ENCODE measurements at places on chromosomes 5 and 9. TPM values are rescaled to one million over a fixed set of nuclear protein-coding genes. Genes with fewer than 3 reads are reported as not detected.

GRCh38 chr5:158559066-158559465 lies 540.6 kb downstream of the EBF1 start:
- H3K36me3 ChIP-seq: no peaks in the 10 kb centered on the region
- peaks cover 5% of the 10 kb centered on the region for H3K4me1 ChIP-seq
- peak; percentile 60 for DNase-seq
- no peak overlapping the region for H3K27ac ChIP-seq
- no peaks in the 10 kb centered on the region for H3K27me3 ChIP-seq
- no peak overlapping the region for H3K4me3 ChIP-seq

GRCh38 chr9:111975709-111976108 lies 79.1 kb downstream of the UGCG start:
- H3K36me3 ChIP-seq: no peaks in the 10 kb centered on the region
- no peak overlapping the region for H3K4me3 ChIP-seq
- no peaks in the 10 kb centered on the region for H3K27me3 ChIP-seq
- no peak overlapping the region for H3K27ac ChIP-seq

- peaks cover 20% of the 10 kb centered on the region for H3K4me1 ChIP-seq
- no peak for DNase-seq
- H3K27ac ChIP-seq: peak overlapping the region; percentile 43
- peaks cover 67% of the 10 kb centered on the region for H3K27me3 ChIP-seq
- peak overlapping the region; percentile 28 for H3K4me3 ChIP-seq
- H3K36me3 ChIP-seq: no peaks in the 10 kb centered on the region
These were observed 6.5 kb upstream of the EGFL7 start for GRCh38 chr9:136656183-136656738.

GRCh38 chr5:161274951-161275350 lies 271.6 kb downstream of the GABRB2 start:
- no peaks in the 10 kb centered on the region for H3K27me3 ChIP-seq
- no peak overlapping the region for H3K4me3 ChIP-seq
- DNase-seq: no peak
- H3K27ac ChIP-seq: no peak overlapping the region

The ZFP37 gene
- 2.2 TPM for total RNA-seq

DNA sequence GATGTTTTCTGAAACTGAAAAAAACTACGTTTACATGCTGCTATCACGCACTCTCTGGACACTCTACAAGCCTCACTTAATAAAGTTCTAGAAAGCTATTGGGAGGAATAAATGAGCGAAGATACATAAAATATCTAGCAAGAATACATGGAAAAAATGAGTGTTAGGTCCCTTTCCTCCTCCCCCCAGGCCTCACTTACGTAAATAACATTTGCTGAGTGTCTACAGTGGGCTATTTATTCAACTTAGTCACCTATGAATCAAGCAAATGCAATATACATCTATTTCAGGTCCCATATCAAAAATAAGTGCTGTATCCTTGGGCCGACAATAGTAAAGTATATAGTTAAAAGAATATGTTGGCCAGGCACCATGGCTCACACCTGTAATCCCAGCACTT lies 62.5 kb downstream of the FRMD3 start:
- DNase-seq: no peak
- peaks cover 31% of the 10 kb centered on the region for H3K4me1 ChIP-seq
- no peak overlapping the region for H3K4me3 ChIP-seq
- no peaks in the 10 kb centered on the region for H3K27me3 ChIP-seq
- no peak overlapping the region for H3K27ac ChIP-seq

DNA sequence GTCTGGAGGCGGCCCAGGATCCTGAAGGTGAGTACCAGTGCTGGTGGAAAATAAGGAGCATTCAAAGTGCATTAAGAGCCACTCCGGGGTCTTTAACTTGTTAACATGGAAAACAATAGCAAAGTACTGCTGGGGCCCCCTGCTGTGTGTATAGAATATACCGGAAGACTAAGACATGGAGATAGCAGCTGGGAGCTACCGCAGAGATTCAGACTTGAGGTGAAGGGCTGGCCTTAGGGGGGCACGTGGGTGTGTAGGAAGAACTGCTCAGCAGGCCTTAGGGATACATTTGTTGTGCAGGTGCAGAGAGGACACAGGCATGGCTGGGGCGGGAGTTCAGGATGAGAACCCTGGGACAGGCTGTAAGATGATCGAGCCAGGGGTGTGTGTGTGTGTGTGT lies 1.2 kb upstream of the DMRT1 start:
- peaks cover 24% of the 10 kb centered on the region for H3K4me1 ChIP-seq
- no peaks in the 10 kb centered on the region for H3K36me3 ChIP-seq
- no peak overlapping the region for H3K4me3 ChIP-seq
- peaks cover 75% of the 10 kb centered on the region for H3K27me3 ChIP-seq
- H3K27ac ChIP-seq: no peak overlapping the region

DNA sequence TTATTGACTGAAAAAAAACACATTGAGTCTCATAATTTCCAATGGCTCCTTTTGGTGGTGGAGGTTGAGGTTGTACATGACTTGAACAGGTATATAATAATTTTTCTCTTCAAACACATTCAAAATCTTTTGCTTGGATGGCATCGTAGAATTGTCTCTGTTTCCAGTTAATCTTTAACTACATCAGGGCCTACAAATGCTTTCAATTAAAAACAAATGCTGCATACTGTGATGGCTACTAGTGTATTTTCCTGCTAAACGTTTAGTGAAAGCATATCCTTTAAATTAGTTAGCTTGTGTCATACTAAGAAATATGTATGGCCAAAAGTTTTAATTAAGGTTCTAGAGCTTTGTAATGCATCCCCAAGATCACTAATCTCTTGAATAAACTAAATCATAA lies 313.8 kb downstream of the SLF1 start:
- no peaks in the 10 kb centered on the region for H3K36me3 ChIP-seq
- H3K27ac ChIP-seq: no peak overlapping the region
- H3K4me3 ChIP-seq: no peak overlapping the region
- no peak for DNase-seq

DNA sequence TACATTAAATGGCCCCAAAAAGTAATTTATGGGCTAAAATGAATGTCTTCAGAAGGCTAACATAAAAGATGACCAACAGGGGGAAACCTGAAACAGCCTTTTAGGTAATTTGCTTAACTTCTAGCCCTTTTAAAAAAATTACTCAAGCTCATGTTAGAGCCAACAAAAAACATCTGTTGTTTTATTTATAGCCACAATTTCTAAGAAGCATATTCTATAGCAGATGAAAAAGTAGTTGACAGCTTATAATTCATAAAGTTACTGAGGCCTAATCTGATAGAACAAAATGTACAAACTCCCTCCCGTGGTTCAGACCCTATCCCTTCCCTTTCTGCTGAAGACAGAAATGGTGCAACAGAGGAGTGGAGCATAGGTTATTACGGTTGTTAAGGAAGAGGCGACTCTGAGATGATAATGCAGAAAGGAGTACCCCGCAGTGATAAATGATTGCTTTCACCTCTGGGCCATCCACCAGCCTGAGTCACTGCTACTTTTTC lies 46.1 kb downstream of the PIK3R1 start:
- H3K36me3 ChIP-seq: no peaks in the 10 kb centered on the region
- H3K4me3 ChIP-seq: no peak overlapping the region
- no peaks in the 10 kb centered on the region for H3K27me3 ChIP-seq
- peaks cover 97% of the 10 kb centered on the region for H3K4me1 ChIP-seq
- peak overlapping the region; percentile 82 for H3K27ac ChIP-seq

DNA sequence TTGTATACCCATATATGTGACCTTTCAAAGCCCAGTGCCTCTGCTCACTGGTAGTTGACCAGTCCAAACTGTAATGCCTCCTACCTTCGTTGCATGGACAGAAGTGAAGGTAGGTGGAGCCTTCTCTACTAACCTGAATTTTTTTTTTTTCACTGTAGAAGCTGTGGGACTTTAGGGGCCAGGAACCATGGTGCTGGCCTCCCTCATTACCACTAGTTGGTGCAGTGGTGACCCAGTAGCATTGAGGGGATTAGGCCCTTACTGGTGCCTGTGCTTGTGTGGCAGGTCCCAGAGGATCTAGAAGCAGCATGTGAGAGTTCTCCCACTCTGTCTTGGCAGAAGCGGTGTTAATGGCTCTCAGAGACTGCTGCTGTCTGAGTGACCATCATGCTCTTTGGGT lies 2.3 kb downstream of the RALGPS1 start:
- no peak overlapping the region for H3K4me3 ChIP-seq
- H3K4me1 ChIP-seq: peaks cover 13% of the 10 kb centered on the region
- no peaks in the 10 kb centered on the region for H3K36me3 ChIP-seq
- DNase-seq: no peak
- no peak overlapping the region for H3K27ac ChIP-seq

- peaks cover 78% of the 10 kb centered on the region for H3K4me1 ChIP-seq
- H3K27ac ChIP-seq: peak overlapping the region; percentile 78
- H3K4me3 ChIP-seq: no peak overlapping the region
- H3K36me3 ChIP-seq: peaks cover 12% of the 10 kb centered on the region
- H3K27me3 ChIP-seq: no peaks in the 10 kb centered on the region
- no peak for DNase-seq
These were observed 117.4 kb downstream of the RGS3 start for GRCh38 chr9:113580954-113581311.

- no peak overlapping the region for H3K4me3 ChIP-seq
- peaks cover 18% of the 10 kb centered on the region for H3K4me1 ChIP-seq
- no peaks in the 10 kb centered on the region for H3K36me3 ChIP-seq
- H3K27ac ChIP-seq: peak overlapping the region; percentile 49
- no peaks in the 10 kb centered on the region for H3K27me3 ChIP-seq
- DNase-seq: no peak
These were observed 8.6 kb downstream of the TEK start for GRCh38 chr9:27117489-27118135.

- peak overlapping the region; percentile 3 for H3K27ac ChIP-seq
- H3K4me1 ChIP-seq: peaks cover 8% of the 10 kb centered on the region
- H3K27me3 ChIP-seq: no peaks in the 10 kb centered on the region
- peak overlapping the region; percentile 8 for H3K4me3 ChIP-seq
- H3K36me3 ChIP-seq: peaks cover 13% of the 10 kb centered on the region
These were observed 306.3 kb downstream of the FER start for GRCh38 chr5:109053995-109054417.

The AQP3 gene
- 12.7 TPM for total RNA-seq

GRCh38 chr5:5643481-5643880 lies 221.0 kb downstream of the ICE1 start:
- H3K27me3 ChIP-seq: no peaks in the 10 kb centered on the region
- H3K36me3 ChIP-seq: no peaks in the 10 kb centered on the region
- H3K4me1 ChIP-seq: peaks cover 11% of the 10 kb centered on the region
- H3K27ac ChIP-seq: peak overlapping the region; percentile 54
- DNase-seq: no peak

- peaks cover 4% of the 10 kb centered on the region for H3K4me1 ChIP-seq
- H3K27me3 ChIP-seq: no peaks in the 10 kb centered on the region
- no peaks in the 10 kb centered on the region for H3K36me3 ChIP-seq
These were observed 37.2 kb downstream of the THBS4 start for GRCh38 chr5:80072103-80073073.

The MYMK gene
- total RNA-seq: not detected

The VCAN gene
- total RNA-seq: 66.9 TPM

The PRUNE2 gene
- 586 TPM for total RNA-seq

The PCDHAC1 gene
- 3.9 TPM for total RNA-seq

The ZNF462 gene
- total RNA-seq: 38.6 TPM

The CCNI2 gene
- total RNA-seq: not detected

DNA sequence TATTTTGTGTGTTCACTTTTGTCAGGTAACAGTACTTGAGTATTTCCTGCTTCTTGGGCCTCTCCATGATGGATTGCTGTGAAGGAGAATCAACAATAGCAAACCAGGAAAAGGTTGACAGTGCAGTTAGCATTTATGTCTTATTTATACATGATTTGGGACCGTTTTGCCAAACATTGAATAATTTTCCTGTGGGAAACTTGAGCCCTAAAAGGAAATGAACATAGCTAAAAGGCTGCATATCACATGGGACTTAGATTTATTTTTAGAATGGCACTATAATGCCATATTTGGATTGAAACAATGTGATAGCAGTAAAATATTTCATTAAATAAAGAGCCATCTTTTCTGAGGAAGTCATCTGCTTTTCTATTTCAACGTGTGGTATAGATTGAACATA lies 15.3 kb downstream of the GPR21 start:
- peak overlapping the region; percentile 76 for H3K27ac ChIP-seq
- H3K4me1 ChIP-seq: peaks cover 63% of the 10 kb centered on the region
- H3K27me3 ChIP-seq: no peaks in the 10 kb centered on the region
- H3K36me3 ChIP-seq: no peaks in the 10 kb centered on the region
- DNase-seq: no peak

DNA sequence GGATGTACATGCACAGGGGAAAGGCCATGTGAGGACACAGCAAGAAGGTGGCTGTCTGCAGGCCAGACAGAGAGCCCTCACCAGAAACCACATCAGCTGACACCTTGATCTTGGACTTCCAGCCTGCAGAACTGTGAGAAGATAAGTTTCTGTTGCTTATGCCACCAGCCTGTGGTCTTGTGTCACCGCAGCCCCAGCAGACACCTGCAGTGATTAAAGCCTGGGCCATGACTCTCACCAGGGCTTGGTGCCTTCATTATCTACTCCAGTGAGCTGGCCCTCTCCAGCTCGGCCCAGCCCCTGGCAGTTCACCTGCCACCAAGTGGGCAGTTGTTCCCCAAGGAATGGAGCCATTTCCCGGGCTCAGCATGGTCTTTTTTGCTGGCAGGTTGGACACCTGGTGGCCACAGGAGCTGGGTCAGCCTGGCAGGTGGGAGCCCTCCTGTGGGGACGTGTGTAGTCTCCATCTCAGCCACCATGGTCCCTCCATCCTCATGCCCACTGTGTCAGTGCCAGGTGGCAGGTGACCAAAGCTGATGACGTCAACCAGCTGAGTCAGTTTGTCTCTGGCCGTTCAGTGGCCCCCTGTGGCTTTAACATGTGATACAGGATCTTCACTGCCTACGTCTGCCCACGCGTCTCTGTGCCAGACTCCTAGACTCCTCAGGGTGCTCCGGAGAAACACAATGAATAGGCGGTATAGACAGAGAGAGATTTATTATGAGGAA lies 99.9 kb upstream of the PPP1R26 start:
- H3K4me1 ChIP-seq: no peaks in the 10 kb centered on the region
- no peak for DNase-seq
- peaks cover 67% of the 10 kb centered on the region for H3K27me3 ChIP-seq
- H3K4me3 ChIP-seq: no peak overlapping the region

The SH3GL2 gene
- 6.6 TPM for total RNA-seq

DNA sequence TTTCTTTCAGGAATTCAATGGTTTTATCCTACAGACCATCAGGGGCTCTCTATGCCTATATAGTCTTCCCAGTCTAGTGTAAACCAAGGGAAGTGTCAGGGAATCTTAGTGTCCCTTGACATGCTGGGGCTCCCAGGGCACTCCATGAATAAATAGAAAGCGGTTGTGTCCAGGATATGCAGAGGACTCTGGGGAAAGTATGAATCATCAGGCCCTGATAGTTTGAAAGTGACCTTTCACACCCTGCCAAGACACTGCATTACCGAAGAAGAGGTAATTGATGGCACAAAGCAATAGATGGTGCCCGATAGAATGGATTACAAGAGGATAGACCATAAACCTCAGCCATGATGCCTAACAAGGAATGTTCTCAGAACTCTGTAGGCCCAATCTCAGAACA lies 163.3 kb upstream of the DAPK1 start:
- no peaks in the 10 kb centered on the region for H3K27me3 ChIP-seq
- H3K27ac ChIP-seq: no peak overlapping the region
- H3K36me3 ChIP-seq: no peaks in the 10 kb centered on the region
- no peak for DNase-seq
- H3K4me3 ChIP-seq: no peak overlapping the region
